ENCODE measurements at places on chromosomes 16 and 17. TPM values are rescaled to one million over a fixed set of nuclear protein-coding genes. Genes with fewer than 3 reads are reported as not detected.

DNA sequence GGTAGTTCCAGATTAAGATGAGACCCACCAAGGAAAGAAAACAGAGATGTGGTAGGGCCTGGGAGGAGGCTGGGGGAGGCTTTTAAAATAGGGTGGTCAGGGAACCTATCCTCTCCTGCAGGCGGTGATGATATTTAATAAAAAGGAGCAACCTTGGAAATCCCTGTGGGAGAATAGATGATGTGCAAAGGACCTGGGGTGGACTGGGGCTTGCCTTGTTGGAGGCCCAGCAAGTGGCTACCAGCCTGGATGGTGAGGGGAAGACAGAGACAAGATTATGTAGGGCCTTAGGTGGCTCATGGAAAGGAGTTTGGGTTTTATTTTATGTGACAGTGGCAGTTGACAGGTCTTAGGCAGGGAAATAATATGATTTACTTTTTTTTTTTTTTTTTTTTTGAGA lies 1.8 kb downstream of the POLR3E start:
- DNase-seq = no peak

DNA sequence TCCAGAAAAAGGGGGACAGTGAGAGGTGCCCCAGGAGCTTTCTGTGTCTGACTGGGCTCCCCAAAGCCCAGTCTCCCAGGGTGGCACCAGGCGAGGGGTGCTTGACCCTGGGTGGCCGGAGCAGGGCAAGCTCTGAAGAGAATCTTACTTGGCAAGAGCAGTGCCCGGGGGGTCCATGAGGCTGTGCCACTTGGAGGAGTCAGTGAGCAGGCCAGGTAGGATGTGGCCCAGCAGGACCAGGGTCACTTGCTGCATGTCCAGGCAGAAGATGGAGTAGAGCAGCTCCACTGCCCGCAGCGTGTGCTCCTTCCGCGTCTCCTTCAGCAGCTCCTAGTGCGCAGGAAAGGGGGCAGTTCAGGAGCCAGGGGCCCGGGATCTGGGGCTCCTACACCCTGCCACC lies 7.3 kb downstream of the CSF3 start:
- DNase-seq = no peak

- no peak for DNase-seq
Observed at GRCh38 chr16:10892782-10893318, 15.8 kb downstream of the CIITA start.

MYL4 gene
- total RNA-seq = not detected

KRT40 gene
- not detected for total RNA-seq

TUFM gene
- 132 TPM for total RNA-seq

Data from esophagus squamous epithelium (tissue), 5 donors.